ENCODE measurements at places on chromosomes 6 and 20. TPM values are rescaled to one million over a fixed set of nuclear protein-coding genes. Genes with fewer than 3 reads are reported as not detected.
A peak's percentile ranks its signal among the peaks of the same experiment; 100 is the strongest.

The PRRT1 gene
- 0.32 TPM for total RNA-seq

The SLC22A3 gene
- 12.2 TPM for total RNA-seq

The PET117 gene
- 10.7 TPM for total RNA-seq

The CABLES2 gene
- 1.5 TPM for total RNA-seq

The STX11 gene
- total RNA-seq = 34.5 TPM

The NKAIN2 gene
- not detected for total RNA-seq

GRCh38 chr20:59376109-59376841 is 75.9 kb downstream of the EDN3 start:
- DNase-seq = no peak

- DNase-seq = no peak
These were observed 12.5 kb downstream of the WDR27 start for GRCh38 chr6:169689287-169689686.

- no peak for DNase-seq
These were observed 3.9 kb downstream of the SLC22A2 start for GRCh38 chr6:160254467-160255312.

DNA sequence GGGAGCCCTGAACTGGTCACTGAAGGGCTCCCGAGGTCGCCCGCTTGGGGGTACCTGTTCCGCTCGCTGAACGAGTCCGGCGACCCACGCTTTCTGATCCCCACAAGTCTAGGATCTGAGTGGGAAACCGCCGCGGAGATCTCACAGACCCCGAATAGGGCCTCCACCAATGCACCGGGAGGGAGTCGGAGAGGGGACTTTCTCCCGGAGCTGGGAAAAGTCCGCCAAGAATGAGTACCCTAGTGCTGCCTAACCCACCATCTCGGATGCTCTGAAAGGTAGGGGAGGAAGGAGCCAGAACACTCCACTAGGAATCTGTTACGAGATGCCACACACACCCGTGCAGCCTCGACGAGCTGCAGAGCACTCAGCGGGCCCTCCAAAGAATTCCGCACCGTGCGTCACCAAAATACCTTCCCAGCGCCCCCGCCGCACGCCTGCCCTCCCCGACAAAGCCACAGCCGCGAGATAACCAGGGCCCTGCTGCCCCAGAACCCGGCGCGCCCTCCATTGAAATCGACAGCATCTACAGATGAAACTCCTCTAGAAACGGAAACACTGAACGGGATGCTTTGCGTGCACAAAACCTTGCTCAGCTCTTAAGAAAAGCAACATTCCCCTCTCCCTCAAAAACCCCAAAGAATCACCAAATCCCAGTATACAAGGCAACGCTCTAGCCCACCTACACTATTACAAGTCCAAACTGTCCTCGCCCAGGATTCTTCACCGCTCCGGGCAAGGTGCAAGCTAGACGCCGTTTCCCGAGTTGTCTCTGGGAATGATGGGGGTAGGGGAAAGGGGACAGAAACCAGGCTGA is 686 bp downstream of the COL12A1 start:
- no peak for DNase-seq

- DNase-seq = no peak
These were observed 33.5 kb downstream of the SNX3 start for GRCh38 chr6:108227290-108227689.

GRCh38 chr6:15449011-15449410 is 203.1 kb downstream of the JARID2 start:
- DNase-seq = no peak

DNA sequence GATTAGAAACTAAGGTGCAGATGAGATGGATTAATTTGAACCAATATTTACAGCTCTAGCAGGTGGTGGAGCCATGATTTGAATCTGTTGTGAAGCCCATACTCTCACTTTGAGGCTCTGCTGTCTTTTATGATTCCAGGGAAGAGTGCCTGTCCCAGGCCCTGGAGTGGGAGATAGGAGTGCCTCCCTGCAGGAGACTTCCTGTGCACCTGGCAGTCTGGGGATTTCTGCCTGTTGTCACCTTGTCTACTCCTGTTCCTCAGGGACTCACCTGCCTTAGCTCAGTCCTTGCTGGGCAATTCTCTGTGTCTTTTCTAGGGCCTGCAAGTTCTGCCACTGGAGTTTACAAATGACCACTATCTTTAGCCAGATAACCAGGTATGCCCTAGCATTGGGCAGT is 46.3 kb downstream of the SCAND1 start:
- DNase-seq = no peak

GRCh38 chr20:16612706-16613105 is 39.5 kb upstream of the KIF16B start:
- DNase-seq = no peak

- DNase-seq = no peak
These were observed 41.3 kb upstream of the PLAGL1 start for GRCh38 chr6:144049386-144049785.

GRCh38 chr6:69796073-69796641 is 653 bp downstream of the LMBRD1 start:
- peak; percentile 38 for DNase-seq

Data from omental fat pad (tissue), 4 donors.